Activated T-cell treated with anti-CD3 and anti-CD28 coated beads, Interleukin-2, amount 50 U/mL, for 1 hour (primary cell): ENCODE measurements at places on chromosomes 12 and 14.

GRCh38 chr12:105030820-105031807 is 45.0 kb downstream of the NOPCHAP1 start:
- DNase-seq: no peak

- DNase-seq: no peak
These were observed 29.8 kb downstream of the CALM1 start for GRCh38 chr14:90426663-90427062.

DNA sequence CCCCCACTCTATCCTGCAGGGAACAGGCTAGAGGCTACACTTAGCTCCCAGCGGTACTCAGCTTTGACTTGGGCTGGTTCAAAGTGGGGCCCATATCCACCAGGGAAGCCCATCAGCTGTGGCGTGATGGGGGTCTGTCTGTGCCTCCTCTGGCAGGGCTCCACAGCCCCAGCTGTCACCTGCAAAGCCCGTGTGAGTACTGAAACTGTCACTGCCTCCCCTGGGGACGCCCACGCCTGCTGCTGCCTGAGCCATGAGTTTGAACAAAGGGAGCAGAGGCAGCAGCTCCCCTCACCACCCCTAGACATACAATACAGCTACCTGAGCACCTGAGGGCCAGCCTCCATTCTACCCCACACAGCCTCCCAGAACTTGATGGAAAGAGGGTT is 5.0 kb downstream of the REM2 start:
- peak; percentile 46 for DNase-seq

DNA sequence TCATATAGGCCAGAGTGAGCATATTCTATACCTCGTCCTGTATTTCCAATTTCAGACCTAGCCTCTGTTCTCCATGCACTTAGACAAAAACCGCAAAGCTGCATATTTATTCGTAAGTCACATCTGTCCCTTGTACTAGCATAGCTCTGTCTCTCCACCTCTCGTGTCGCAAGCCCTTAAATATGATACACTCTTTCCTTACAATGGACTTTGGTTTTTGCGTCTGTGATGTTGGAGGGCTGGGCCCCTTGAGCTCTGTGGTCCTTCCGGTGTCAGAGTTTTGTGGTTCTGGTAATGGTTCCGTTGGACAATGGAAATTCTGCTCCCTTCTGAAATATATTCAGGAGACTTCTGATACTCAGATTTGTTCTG is 11.3 kb downstream of the PRKCH start:
- DNase-seq: no peak

GRCh38 chr12:126201981-126202537 is 1136.8 kb downstream of the AACS start:
- no peak for DNase-seq

DNA sequence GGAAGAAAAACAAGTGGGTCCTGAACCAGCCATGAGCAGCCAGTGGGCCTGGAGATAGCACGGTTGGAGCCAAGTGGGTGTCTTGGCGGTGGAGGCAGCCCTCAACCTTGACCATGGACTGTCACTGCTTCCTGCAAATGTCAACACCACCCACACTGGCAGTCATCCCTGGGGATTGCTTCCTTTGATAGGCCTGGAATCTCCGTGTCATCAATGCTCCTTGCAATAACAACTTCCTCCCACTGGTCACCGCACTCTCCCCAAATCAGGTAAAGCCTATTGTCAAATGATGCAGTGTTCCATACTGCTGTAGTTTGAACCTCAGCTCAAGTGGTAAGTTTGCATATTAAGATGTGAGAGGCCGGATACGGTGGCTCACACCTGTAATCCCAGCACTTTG is 129.1 kb downstream of the NTF3 start:
- no peak for DNase-seq

- no peak for DNase-seq
These were observed 1332.2 kb upstream of the FLRT2 start for GRCh38 chr14:84197704-84198103.

GRCh38 chr14:81342850-81343580 is 57.1 kb downstream of the STON2 start:
- no peak for DNase-seq

DNA sequence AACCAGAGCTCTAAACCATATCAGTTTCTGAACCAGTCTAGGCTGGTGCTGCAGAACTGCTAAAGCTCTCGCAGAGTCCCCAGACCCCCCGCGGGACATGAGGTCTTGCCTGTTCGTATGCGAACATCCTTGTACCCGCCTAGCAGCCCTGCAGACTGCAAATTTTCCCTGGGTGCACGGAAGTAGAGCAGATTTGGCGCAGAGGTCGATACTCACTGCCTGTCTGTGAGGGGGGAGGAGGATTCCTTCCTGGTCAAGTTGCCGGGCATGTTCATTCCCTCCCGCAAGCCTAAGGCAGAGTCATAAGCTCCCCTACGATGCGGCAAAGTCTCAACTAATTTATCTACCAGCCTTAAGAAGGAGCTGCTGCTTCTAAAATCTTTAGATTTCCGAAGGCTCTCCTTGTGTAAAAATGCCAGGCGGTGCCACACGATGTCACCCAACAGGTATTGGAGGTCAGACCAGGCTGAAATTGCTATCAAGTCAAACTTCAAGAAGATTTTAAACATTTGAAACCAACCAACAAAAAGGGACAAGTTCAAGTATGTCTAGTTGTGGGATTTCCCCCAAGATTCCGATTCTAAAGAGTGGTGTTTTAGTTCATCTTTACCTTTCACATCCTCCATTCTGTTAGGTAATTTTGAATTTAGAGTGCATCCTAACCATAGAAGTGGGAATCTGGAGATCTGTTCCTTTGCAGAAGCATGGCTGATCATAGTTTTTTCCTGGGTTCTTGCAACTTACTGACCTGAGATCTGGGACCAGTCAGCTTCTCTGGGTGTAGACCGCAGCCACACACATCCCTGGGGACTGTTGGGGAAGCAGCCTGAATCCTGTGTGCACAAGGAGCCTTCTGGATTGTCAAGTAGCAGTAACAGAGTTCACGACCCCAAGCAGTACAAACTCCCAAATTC is 1.6 kb upstream of the PAX9 start:
- DNase-seq: no peak

GRCh38 chr12:79411791-79412190 is 279.0 kb downstream of the PAWR start:
- DNase-seq: no peak

- no peak for DNase-seq
These were observed 34.4 kb downstream of the PROX2 start for GRCh38 chr14:74841230-74842207.

DNA sequence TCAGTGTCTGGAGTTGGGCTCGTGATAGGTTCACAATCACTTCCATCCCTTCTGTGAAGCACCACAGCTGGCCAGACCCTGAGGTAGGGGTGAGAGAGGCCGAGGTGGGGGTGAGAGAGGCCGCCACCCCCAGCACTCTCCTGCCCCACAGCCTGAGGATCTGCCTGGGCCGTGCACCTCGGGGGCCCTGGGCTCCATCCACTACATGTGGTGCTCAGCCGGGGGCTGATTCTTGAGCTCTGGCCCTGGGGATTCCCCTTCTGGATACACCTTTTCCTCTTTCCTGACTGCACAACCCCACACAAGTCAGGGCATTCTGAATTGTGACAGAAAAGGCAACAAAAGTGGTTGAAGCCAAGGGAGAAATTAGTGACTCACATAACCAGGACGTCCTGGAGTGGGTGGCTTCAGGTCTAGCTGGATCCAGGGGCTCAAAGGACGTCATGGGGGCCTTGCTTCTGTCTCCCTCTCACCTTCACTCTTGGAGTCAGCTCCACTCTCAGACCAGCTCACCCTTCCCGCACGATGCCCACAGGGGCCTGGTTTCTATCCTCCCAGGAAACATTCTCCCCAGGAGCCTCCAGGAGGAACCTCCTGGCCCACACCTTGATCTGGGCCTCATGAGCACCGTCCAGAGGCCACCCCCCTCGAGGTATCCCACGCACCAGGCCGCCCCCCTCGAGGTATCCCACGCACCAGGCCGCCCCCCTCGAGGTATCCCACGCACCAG is 12.1 kb upstream of the FBRSL1 start:
- no peak for DNase-seq

- DNase-seq: no peak
These were observed 20.7 kb downstream of the ZDHHC17 start for GRCh38 chr12:76784600-76785051.

- DNase-seq: no peak
These were observed 313.2 kb upstream of the DIO3 start for GRCh38 chr14:101247842-101248725.

GRCh38 chr14:105859717-105860614 is 333.6 kb downstream of the TMEM121 start:
- peak; percentile 50 for DNase-seq

DNA sequence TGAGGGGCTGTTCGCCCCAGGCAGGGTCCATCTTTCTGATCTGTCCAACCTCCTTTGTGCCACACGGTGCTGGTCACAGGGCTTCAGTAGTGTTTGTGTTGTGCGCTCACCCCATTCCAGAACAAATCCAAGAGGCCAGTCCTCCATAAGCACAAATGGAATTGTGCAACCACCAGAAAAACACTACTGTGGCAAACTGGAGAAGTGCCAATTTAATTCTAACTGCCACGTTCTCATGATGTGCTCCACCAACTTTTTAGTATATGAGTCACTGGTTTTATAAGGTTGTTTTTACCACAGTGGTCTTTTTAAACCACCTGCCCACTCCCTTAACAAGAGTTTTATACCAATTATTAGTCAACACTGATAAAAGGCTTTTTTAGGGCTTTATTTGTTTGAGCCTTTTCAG is 380.2 kb downstream of the NAV3 start:
- DNase-seq: no peak

- peak; percentile 21 for DNase-seq
These were observed 32.5 kb downstream of the MPHOSPH9 start for GRCh38 chr12:123200414-123200813.

- no peak for DNase-seq
These were observed 48.5 kb downstream of the VCPKMT start for GRCh38 chr14:50067723-50068495.

- no peak for DNase-seq
These were observed 141.6 kb downstream of the GLT1D1 start for GRCh38 chr12:128994856-128995255.

DNA sequence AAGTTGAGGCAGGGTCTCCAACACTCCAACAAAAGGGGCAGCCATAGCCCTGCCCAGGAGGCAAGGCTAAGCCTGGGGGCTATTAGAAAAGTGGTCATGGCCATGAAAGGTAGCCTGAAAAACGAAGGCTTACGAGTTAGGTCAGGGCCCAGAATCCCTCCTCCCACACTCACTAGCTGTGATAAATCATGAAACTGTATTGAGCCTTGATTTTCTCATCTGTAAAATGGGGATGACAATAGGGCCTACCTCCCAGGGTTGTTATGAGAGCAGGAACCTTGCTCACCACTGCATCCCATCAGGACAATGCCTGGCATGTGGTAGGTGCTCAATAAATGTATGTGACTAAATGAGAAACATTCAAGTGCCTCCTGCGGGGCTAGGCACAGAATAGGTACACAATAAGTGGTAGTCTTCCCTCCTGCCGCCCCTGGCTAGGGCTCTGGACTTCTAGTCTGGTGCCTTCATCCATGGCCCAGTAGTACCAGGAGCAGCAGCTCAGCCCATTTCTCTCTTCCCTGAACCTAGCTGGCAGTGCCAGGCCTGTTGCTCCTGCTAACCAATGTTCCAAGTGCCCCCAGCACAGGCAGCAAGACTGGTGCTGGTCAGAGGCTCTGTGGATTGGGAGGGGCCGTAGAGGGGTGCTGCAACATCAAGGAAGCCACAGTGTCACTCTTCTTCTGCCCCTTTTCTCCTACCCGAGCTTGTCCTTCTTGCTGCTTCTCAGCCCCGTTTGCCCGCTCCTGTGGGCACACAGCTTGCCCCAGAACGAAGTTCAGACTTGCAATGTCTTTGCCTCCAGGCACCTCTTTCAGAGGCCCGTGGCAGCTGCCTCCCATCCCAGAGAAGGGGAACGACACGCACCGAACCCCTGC is 7.8 kb downstream of the PGF start:
- no peak for DNase-seq

DNA sequence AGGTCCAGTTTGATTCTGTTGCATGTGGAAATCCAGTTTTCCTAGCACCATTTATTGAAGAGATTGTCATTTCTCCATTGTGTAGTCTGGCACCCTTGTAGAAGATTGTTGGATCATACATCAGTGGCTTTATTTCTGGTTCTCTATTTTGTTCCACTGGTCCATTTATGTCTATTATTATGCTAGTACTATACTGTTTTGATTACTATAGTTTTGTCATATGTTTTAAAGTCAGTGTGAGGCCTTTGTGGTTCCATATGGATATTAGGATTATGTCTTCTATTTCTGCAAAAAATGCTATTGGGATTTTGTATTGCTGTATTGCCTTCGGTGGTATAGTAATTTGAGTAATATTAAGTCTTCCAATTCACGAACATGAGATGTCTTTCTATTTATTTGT is 51.4 kb downstream of the LEMD3 start:
- no peak for DNase-seq

- DNase-seq: no peak
These were observed 62.4 kb upstream of the PSMC1 start for GRCh38 chr14:90193925-90194324.

DNA sequence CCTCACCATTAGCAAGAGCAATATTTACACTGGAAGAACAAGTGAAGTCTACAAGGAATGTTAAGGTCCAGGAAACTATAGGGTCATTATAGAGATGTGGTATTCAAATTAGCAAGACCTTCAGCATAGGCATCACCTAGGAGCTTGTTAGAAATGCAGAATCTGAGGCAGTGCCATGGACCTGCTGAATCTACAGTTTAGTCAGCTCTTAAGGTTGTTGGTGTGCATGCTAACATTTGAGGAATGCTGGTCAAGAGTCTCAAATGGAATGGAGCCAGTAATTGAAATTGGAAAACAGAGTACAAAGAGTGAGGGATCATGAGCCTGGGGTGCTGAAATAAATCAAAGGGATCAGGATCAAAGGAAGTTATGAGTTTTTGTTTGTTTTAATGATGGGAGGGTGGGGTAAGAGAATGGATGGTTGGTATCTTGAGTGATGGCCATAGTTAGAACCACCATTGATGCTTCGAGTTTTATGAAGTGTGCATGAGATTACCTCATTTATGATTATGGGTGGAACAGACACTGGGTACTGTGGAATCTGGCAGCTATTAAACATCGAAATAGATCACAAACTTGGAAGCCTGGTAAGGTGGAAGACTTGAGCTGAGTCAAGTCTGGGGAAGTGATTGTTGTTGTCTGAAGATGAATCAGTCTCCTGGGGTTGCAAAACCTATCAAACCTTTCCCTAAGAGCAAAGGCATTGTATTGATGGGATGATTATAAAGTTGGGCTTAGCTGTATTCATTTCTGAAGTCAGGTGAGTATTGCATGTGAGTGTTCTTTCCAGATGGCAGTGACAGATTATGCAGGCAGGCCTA is 323.3 kb upstream of the E2F7 start:
- no peak for DNase-seq
